IPS-NIHi11 (cell line): ENCODE measurements at places on chromosomes 6 and 20.

DNA sequence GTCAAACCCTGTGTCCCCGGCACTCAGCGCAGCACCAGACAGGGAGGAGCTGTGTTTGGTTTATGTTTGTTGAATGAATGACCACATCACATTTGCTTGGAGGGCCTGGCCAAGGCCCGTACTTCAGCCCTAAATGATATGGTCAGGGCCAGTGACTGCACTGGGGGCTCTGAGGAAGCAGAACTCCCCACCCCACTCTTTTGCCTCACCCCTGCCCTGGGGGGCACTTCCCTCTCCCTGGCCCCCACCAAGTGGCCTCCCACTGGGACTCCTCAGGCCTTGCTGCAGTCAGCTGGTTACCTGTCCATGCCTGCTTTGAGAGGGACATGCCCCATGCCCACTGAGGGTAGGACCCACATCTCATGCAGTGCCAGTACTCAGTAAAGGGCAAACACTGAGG lies 2.9 kb downstream of the ADISSP start:
- no peak for DNase-seq

- no peak for DNase-seq
Observed at GRCh38 chr20:63886054-63886419, 8.9 kb upstream of the DNAJC5 start.

GRCh38 chr6:136719280-136720044 lies 72.8 kb downstream of the MAP3K5 start:
- DNase-seq: no peak

DNA sequence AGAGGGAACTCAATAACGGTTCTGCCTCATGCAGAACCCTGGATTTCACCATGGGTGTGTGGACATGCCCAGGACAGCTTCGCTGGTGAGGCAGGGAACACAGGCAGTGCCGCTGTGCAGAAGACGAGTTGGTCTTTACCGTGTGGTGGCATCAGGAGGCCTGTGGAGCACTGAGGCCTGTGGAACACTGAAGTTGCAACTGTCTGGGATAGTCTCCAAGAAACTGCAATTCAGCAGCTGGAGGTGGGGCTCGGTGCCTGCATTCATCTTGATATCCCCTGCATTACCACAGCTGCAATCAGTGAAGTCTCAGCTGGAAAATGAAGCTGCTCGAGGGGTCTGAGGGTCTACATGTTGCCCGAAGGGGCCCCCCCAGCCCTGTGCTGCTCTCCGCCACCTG lies 202.4 kb upstream of the CDH4 start:
- DNase-seq: no peak

DNA sequence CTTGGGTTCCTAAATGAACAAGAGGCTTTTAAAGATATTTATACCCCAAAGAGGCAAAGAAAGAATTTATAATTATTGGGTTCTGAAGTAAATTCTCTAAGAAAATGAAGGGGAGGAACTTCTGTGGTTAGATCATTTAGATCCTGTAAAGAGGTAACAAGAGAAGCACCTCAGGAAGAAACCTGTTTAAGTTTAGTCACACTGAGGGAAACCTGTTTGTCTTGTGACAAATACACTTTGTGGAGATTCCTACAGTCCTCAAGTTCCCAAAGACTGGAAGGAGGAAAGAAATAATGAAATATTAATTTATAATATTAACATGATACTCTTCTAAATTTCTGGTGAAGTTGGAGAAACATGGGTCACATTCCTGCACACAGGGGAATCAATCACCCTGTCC lies 647.5 kb downstream of the EYS start:
- no peak for DNase-seq

DNA sequence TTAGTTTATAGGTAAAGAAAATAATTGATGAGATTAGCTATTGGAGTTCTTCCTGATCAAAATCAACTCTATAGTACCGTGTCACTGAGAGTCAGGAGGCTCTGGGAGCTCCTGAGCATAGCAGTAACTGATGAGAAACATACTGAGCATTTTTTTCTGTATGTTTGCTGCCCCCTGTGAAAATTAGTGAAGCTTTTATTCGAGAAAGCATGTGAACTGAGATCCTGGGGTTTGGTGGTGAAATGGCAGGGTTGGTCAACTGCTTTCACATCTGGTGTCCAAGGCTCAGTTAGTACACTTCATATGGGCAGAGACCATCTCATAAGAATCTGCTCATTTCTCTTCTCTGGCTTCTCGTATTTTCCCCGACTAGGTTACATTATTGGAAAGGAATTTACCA lies 4.1 kb upstream of the ABT1 start:
- no peak for DNase-seq

- DNase-seq: no peak
Observed at GRCh38 chr20:24978513-24978912, 14.0 kb downstream of the APMAP start.

- no peak for DNase-seq
Observed at GRCh38 chr6:89301586-89302194, 13.4 kb downstream of the GABRR2 start.

DNA sequence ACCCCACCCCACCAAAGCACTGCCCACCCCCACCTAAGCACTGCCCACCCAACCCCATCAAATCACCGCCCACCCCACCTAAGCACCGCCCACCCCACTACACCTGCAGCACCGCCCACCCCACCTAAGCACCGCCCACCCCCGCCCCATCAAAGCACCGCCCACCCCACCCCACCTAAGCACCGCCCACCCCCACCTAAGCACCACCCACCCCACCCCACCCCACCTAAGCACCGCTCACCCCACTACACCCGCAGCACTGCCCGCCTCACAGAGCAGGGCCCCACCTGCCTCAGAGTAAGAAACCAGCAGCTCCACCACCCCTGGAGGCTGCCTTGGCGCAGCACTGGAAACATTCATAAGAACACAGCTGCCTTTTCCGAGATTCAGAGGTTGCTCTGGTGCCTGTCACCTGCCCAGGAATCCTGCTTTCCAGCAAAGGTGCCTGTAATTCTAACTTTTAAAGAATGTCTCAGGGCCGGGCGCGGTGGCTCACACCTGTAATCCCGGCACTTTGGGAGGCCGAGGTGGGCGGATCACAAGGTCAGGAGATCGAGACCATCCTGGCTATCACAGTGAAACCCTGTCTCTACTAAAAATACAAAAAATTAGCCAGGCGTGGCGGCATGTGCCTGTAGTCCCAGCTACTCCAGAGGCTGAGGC lies 148.2 kb downstream of the BMP7 start:
- DNase-seq: peak; percentile 57
